ENCODE measurements at places on chromosomes 7 and 10.

- DNase-seq = no peak
These were observed 291.4 kb downstream of the SFMBT2 start for GRCh38 chr10:7119325-7120015.

DNA sequence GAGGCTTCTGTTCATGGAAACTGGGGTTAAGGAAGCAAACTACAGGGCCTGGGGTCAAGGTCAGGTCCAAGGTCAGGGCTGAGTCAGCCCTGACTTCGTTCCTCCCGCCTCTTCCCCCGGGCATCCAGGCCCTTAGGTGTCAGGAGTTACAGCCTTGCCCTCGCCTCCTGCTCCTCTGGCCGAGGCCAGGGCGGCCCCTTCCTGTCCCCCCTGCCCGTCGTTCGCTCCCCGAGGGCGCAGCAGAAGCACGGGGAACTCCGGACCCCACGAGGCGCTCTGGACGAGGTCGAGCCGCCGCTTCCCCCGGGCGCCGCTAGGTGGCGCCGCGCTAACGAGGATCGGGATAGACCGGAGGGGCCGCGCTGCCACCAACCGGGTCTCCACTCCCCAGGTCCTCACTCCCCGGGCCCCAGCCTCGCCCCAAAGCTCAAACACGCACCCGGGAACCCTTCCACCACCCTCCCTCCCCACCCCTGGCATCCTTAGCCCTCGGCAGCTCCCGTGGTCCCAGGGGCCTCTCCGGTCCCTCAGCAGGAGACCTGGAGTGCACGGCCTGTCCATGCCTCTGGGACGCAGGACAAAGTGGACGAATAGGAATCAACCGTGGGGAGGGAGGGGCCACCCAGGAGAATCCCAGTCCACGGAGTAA, 59.2 kb upstream of the MYL10 start:
- DNase-seq = no peak

- DNase-seq = no peak
These were observed 282.3 kb upstream of the SHH start for GRCh38 chr7:156094350-156095146.

- DNase-seq = no peak
These were observed 489.6 kb downstream of the TNS3 start for GRCh38 chr7:47092336-47092735.

DNA sequence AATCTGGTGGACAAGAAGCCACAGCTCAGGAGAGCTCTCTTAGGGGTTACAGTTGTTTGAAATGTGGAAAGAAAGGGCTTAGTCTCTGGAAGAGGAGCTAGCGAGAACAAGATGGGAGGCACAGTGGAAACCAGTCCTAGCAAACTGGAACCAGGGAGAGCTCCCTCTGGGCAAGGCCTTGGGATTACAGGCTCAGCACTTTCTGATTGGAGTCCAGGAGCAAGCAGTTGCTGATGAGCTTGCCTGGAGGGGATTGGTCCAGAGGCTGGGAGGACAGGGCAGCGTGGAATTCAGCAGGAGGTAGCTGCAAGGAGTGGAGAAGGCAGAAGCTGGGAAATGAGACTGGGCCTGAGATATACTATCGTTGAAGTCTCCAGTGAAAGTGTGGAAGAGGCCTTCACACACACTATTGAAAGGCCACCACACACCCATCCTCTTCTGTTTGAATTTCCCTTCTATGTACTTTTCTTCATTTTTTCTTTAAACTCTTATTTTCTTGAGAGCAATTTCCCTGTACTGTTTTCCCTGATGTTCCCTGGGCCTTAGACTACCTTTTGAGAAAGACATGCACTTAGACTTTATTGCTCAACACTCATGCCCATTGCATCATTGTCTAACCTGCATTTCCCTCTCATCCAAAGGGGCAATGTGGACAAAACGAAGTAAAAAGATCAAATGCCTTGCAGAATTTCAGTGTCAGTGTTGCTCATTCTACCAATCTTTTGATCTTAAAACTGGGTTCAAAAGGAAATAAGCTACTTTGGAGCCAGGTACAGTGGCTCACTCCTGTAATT, 57.8 kb upstream of the LANCL2 start:
- no peak for DNase-seq

- DNase-seq = peak; percentile 93
These were observed 55.1 kb downstream of the FAM53B start for GRCh38 chr10:124688889-124689670.

All from GM12878 (cell line).